ENCODE measurements at places on chromosomes 7 and 10.

GRCh38 chr10:132387764-132388210 lies 9.2 kb upstream of the PWWP2B start:
- peak; percentile 88 for DNase-seq

DNA sequence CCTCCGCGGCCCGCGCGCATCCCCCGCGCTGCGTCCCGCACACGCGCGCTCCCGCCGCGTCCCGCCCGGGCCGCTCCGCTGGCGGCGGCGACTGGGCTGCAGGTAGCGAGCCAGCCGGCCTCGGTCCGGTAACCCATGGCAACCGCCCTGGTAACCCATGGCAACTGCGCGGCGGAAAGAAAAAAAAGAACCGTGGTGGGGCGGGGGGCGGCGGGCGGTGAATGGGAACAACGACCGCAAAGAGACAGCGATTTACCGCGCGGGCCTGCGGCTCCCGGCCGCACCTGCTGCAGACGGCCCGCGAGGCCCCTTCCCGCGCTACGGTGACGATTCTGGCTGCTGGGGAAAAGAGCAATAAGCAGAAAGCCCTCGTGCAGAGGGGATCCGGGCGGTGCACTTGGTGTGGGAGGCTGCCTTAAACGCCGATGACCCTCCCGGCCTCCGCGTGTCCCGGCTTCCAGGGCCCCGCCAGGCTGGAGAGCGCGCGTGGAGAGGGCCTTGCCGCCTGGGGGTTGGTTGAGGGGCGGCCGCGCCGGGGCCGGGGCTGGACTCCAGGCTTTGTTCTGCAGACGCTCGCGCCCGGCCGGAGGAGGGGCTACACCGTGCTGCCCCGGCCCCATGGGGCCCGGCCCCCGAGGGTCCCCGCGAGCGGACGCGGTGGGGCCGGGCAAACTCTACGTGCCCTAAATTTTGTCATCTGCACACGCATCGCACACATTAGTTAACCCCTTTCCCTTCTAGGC lies 84.7 kb downstream of the SNX10 start:
- DNase-seq, result no peak

- no peak for DNase-seq
These were observed 235.3 kb upstream of the PRKCQ start for GRCh38 chr10:6815346-6815745.

- peak; percentile 59 for DNase-seq
These were observed 399.5 kb upstream of the ANKRD30A start for GRCh38 chr10:36725581-36726520.

DNA sequence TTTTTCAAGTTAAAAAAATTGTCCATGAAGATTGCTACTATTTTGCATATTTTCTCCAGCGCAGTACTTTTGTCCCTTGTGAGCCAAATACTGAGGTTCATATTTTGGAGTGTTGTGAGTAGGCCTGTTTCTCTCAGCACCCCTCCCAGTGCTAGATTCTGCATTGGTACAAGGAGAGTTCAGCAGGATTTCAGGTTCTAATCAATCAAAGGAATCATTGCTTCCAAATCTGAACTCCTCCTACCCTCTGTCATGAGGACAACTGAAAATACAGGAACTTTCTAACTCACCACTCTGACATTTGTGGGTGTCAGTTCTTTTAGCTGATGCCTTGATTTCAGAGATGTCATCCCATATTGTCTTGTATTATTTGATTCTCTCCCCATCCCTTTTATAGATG lies 299.9 kb downstream of the FZD1 start:
- no peak for DNase-seq
